ENCODE measurements at places on chromosomes 2 and 18.

DNA sequence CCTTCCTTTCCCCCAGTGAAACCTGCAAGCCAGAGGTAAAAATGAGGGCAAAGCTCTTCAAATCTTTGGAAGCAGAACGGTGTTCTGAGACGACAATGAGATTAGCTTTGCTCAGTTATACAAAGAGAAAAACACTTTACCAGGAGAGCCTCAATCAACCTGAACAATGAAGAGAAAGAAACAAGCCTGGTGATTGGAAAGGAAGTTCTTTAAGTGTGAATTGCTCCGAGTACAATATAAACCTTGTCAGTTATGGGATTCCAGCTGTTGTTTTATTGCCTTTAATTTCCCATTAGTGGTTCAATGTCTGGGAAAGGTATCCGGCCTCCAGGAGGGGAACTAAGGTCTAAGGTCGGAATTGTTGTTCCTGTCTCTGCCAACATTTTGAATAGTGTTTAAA is 901.6 kb downstream of the EPHA4 start:
- DNase-seq, result no peak

- no peak for DNase-seq
Observed at GRCh38 chr2:23157812-23158211, 227.2 kb upstream of the KLHL29 start.

DNA sequence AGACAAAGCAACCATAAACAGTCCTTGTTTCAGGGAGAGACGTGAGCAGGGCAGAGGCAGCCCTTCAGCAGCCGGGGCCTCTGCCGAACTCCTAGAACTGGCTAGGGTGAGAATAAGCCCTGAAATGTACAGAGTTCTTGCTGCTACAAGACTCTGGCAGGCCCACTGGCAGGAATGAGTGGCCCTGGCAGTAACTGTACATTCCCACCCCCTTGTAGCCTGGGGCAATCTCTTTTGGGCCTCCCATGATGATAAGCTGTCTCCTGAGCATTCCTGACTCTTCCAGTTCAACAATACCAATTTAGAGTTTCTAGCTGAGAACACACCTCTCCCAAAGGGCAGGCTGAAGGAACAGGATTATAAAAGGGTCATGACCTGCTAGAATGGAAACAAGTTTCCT is 54.3 kb downstream of the HAUS1 start:
- DNase-seq, result no peak

- no peak for DNase-seq
Observed at GRCh38 chr18:56532176-56532840, 106.1 kb downstream of the TXNL1 start.

DNA sequence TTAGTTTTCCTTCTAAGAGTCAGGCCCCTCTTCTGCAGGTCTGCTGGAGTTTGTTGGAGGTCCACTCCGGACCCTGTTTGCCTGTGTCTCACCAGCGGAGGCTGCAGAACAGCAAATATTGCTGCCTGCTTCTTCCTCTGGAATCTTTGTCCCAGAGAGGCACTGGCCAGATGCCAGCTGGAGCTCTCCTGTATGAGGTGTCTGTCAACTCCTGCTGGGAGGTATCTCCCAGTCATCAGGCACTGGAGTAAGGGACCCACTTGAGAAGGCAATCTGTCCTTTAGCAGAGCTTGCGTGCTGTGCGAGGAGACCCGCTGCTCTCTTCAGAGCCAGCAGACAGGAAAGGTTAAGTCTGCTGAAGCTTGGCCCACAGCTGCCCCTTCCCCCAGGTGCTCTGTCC is 4.8 kb downstream of the REG1B start:
- no peak for DNase-seq

All from SHP77 treated with DMSO at 0.1 percent for 48 hours (cell line).